ENCODE measurements at places on chromosomes 2 and 18.

- DNase-seq: no peak
Observed at GRCh38 chr18:74402806-74403433, 54.2 kb downstream of the DIPK1C start.

- DNase-seq: no peak
Observed at GRCh38 chr2:23518481-23519333, 133.7 kb downstream of the KLHL29 start.

DNA sequence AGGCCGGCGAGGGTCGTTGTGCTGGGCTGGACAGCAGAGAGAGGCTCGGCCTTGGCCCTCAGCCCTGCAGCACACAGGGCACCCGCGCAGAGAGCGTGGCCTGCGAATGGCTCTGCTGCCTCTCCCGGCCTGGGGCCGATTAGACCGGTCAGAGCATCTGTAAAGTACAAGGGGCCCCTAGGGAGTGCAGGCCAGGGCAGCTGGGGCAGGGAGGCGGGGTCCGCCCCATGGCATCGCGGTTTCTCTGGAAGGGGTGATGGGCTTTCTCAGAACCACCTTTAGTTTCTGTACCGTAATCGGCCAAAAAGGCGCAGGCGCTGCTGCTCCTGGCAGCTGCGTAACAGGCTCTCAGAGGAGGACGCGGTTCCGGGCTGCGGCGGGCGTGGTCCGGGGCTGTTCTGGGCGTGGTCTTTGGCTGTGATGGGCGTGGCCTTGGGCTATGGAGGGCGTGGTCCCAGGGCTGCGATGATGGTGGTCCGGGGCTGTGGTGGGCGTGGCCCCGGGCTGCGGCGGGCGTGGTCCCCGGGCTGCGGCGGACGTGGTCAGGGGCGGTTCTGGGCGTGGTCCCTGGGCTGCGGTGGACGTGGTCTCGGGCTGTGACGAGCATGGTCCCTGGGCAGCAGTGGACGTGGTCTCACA lies 1.5 kb upstream of the GPR148 start:
- peak; percentile 7 for DNase-seq

DNA sequence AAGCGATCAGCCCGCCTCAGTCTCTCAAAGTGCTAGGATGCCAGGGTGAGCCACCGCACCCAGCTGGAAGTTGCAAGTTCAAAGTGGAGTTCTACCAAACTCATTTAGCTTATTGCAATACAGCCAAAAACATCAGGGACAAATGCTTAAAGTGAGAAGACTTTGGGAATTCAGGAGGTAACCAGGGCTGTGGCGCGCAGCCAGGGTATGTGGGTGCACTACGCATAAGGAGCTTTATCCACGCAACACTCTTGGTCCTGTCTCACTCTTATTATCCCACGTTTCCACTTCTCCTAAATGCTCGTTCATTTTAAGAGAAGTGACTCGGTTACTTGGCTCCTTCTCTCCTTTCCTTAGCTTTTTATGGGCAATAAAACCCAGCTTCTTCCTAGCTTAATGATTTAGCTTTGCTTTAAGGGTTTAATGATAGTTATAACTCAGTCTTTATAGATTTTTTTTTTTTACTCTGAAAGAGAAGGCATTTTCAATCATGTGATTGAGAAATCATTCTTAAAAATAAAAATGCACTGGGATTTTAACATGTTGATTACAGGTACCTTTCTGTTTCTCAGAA lies 199.8 kb downstream of the KCNE4 start:
- DNase-seq: peak; percentile 26

DNA sequence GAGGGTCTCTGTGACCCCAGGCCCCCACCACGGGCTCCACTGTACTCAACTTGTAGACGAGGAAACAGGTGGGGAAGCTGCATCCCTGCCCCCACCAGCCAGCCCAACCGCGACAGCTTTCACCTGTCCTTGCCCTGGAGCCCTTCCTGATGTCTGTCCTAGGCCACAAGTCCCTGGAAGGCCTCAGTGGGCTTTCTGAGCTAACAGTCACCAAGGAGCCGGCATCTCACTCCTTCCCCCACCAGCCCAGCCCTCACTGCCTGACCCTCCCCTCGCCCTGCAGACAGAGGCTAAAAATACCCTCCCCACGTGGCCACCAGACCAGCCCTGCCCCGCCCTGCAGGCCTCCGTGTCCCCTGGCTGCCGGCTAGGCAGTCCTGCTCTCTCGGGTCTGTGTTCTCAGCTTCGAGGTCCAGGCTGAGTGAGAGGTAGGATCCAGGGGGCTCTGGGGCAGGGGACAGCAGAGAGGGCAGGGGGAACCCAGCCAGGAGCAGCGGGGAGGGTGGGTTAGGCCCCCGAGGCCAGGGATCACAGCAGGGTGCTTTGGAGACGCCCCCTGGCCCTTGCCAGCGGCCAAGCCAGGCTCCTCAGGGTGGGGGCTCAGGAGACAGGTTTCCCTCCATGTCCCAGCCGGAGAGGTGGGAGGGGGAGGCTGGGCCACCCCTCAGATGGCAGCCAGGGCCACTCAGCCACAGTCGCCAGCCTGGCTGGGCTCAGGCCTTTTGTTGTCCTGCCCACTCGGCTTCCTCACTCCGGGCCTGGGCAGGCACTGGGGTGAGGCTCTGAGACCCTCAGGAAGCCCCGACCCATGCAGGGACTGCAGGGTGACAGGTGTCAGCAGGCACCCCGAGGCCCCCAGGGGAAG lies at the start of gene KLHL30:
Gene KLHL30, plus strand, starts transcription at position 338 of the 865 bp plus-strand sequence. CDS start 2,087 bp downstream, outside the sequence.
- no peak for DNase-seq

GRCh38 chr2:25174192-25174861 lies 5.9 kb upstream of the POMC start:
- DNase-seq: no peak
